ENCODE measurements at places on chromosomes 16 and 17. TPM values are rescaled to one million over a fixed set of nuclear protein-coding genes. Genes with fewer than 3 reads are reported as not detected.

Gene RGS11
- 14.8 TPM for total RNA-seq

- no peak for DNase-seq
These were observed 470 bp downstream of the DCUN1D3 start for GRCh38 chr16:20899477-20900298.

Gene HS3ST3A1
- total RNA-seq: 0.57 TPM

Gene ADGRG1
- 18.6 TPM for total RNA-seq

DNA sequence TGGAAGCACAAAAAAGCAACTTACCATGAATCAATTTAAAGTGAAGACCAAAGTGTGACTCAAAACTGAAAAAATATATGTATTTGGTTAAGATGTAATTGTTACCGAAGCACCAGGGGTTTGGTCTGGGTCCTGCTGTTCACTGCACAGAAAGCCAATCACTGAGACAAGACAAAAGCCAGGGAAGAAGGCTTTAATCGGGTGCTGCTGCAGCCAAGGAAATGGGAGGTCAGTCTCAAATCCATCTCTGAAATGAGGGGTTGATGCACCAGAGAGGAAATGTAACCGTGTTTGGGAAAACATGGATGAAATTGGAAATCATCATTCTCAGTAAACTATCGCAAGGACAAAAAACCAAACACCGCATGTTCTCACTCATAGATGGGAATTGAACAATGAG, 73.6 kb upstream of the HSBP1 start:
- no peak for DNase-seq

GRCh38 chr17:82373731-82374625, 2.4 kb downstream of the UTS2R start:
- DNase-seq: no peak

GRCh38 chr16:54052271-54052670, 234.3 kb downstream of the IRX3 start:
- DNase-seq: no peak

Gene TAT
- not detected for total RNA-seq

Gene TMEM114
- total RNA-seq: not detected

DNA sequence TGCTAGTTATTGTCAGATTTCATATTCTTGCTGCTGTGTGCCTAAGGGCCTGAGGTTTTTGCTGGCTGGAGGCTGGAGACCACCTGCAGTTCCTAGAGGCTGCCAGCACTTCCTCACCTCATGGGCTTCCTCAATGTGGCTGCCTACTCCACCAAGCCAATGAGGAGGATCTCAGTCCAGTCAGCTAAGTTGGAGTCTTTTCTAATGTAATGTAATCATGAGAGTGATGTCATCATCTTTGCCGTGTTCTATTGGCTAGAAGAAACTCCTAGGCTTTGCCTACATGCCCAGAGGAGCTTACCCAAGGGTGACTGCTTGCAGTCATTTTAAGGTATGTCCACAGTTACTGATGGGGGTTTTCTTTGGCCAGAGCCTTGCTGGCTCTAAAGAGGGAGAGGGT, 53.0 kb downstream of the SOCS3 start:
- DNase-seq: no peak

Gene DNAI2
- not detected for total RNA-seq

Gene KRTAP3-1
- not detected for total RNA-seq

Gene KRT24
- not detected for total RNA-seq

Gene CHRNE
- 0.50 TPM for total RNA-seq

Gene DNAH9
- 0.22 TPM for total RNA-seq

Gene CCDC154
- 1.6 TPM for total RNA-seq

DNA sequence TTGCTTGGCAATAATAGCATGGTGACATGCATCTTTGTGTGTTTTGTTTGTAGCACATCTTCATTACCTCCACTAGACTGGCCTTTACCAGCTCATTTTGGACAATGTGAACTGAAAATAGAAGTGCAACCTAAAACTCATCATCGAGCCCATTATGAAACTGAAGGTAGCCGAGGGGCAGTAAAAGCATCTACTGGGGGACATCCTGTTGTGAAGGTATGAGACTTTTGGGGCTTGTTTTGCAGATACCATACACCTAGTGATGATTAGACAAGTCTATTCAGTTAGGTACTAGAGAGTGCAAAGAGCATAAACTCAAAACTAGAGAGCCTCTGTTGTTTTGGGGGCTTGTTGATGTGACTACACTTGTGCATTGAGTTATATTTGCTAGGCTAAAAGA, 41.2 kb downstream of the NFATC3 start:
- no peak for DNase-seq

DNA sequence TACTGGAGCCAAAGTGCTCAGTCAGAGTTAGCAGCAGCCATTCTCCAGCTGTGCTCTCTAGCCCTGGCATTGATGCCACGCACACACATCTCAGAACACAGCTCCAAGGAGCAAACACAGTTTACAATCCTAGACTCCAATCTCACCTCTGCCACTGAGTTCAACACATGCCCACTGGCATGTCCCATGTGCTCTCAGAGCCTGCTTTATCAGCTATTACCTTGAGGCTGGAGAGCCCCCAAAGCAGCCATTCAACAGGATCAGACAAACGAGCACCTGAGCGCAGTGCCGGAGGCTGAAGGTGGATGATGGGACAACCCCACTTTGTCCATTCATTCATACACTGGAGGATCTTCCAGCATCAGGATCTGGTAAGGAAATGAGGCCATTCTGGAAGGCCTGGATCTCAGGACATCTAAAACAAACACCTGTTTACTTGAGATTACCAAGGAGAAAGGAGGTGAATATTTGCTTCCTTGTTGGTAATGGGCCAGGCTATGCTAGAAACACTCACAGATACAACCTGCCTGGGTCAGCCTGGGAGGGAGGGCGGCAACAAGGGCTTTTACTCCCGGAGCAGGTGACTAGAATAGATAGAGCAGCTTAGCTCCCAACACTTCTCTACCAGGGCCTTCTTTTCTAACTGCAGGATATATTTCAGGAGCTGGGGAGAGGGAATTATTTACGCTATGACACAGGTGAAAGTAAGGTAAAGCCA, 25.4 kb downstream of the RANBP10 start:
- no peak for DNase-seq

DNA sequence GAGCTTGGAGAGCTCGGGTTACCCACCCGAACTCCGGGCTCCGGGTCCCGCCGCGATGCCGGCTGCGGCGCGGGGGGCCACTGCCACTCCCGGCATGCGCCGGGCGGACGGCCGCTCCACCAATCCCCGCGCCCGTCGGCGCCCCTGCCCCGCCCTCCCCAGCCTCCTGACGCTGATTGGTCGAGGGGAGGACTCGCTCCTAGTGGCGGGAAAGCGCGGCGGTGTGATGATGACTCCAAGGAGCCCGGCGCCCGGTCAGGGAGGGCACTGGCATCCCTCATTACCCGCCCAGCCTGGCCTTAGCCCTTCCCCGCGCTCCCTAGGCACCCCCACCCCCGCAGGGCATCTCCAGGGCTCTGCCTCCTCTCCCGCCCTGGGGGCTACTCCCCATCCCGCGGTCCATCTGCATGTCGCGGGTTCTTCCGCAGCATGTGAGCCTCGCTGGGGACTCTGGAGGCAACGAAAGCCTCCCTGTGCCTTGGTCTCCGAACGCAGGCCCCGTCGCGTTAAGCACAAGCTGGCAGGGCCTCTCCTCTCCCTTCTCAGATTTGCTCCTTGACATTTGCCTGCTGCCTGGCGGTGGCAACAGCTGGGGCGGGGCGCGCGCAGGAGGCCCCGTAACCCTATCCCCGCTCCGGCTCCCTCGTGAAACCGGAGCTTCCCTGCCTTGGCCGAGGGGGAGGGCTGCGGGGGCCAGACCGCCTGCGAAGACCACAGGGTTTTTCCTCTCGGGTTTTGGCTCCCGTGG, 1.7 kb downstream of the ATP2A1 start:
- DNase-seq: peak; percentile 92

DNA sequence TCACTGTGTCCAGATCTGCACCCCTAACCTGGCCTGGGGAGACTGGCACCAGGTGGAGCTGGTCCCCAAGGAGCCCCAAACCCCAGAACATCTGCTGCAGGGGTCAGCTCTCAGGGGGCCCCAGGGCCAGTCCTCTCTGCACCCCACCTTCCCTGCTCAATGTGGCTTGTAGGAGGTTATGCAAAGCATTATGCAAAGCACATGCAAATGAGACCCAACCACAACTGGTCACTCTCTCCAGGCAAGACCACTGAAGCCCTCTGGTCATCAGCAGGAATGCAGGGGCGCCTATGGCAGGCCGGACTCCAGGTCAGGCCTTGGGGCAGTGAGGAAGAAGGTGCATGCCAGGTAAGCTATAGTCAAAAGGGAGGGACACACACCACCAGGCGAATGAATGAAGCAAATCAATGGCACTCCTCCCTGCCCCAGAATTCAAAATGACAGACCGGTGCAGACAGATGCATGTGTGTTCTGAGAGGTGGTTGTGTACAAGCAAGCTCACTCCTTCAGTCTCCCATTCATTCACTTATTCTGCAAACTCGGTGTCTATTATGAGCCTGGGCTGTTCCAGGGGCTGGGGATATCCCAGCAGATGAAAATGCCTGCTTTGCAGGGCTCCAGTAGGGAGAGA, 48.0 kb downstream of the TMEM235 start:
- no peak for DNase-seq

DNA sequence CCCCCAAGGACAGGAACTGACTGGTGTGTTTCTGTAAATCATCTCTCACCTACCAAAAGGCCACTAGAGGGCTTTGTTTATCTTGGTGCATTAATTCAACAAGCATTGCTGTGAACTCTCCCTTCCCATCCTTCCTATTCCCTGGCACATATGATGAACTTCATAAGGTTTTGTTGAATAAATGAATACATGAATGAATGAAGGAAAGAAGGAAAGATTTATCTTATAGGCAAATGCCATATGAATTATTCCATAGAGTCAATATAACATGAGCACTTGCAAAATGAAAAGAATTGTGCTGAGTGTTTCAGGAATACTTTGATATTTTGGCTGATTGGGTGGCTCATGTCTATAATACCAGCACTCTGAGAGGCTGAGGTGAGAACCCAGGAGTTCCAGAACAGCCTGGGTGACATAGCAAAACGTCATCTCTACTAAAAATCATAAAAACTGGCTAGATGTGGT, 4.3 kb downstream of the SPDYE4 start:
- DNase-seq: no peak

Gene TLCD3B
- total RNA-seq: not detected

Data from left ventricle myocardium superior (tissue), 1 donor.